ENCODE measurements at places on chromosomes 12 and 14.
A peak's percentile ranks its signal among the peaks of the same experiment; 100 is the strongest.

GRCh38 chr12:25357595-25357994 lies 106.9 kb upstream of the KRAS start:
- DNase-seq, result no peak

DNA sequence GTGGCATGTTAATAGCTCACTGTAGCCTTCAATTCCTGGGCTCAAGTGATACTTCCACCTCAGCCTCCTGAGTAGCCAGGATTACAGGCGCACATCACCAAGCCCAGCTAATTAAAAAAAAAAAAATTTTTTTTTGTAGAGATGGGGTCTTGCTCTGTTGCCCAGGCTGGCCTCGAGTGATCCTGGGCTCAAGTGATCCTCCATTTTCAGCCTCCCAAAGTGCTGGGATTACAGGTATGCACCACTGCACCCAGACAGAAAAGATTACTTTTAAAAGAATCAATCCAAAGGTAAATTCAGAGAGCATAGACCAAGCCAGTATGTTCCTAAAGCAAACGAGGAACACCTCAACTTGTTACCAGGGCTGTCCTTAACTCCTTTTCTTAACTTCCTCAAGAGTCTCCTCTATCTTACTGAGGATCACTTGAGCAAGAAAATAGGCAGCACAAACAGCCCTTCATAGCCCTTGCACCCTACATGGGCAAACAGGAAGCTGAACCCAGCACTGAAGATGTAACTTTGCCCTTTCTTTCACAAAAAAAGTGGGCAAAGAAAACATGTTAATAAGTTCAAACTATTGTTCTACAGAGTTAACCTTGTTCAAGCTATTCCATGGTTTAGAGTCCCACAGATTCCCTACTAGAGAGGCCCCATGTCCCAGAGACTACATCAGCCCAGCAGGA lies 11.3 kb downstream of the CS start:
- no peak for DNase-seq

DNA sequence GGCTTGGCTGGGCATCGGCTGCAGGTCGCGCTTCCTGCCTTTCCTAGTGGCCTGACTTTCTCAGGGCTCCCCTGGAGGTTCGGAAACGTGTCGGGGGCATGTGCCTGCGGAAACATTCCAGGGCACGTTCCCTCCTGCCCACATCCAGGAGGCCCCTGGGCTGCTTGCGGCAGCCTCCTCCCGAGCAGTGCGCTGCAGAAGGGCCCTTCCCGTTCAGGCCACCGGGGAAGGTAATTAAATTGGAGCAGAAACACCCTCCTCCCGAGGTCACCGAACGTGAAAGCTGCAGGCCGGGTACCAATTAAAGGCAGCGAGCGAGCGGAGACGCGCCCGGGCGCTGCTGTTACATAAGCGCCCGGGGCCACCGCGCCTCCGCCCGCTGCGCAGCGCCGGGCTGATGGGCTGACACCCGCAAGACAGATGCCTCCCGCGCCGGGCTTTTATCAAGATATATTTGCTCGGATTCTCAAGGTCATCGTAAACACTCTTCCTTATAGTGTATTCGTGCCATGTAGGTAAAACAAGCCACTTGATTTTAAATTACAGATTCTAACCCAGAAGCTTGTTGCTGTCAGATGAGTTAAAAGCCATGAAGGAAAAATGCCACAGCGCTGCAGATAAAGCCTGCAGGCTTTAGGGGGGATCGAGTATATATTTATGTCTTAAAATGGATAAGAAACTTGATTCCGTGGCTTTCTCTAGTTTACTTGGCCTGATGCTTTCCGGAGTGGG lies 31.4 kb downstream of the SSPN start:
- no peak for DNase-seq

DNA sequence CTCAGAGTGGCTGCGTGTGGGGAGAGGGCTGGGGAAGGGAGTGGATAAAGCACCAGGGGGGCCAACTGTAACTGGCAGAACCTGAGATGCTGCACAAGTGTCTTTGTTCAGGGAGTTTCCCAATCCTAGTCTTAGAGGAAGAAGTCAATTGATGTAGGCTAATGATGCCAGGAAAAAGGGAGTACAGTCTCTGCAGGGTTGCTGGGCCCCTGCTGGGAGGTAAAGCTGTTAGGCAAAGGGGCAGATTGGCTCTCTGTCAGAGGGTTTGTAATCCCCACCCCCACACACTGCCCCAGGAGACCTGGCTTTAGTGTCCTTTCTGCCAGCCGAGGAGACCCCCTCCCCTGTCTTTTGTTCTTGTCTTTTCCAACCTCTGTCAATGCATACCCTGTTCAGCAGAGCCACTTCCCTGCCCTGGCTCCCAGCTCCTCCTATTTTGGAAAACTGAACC lies 178.4 kb downstream of the KCNA5 start:
- DNase-seq, result no peak

- no peak for DNase-seq
These were observed 49.2 kb upstream of the EIF5 start for GRCh38 chr14:103284574-103285467.

DNA sequence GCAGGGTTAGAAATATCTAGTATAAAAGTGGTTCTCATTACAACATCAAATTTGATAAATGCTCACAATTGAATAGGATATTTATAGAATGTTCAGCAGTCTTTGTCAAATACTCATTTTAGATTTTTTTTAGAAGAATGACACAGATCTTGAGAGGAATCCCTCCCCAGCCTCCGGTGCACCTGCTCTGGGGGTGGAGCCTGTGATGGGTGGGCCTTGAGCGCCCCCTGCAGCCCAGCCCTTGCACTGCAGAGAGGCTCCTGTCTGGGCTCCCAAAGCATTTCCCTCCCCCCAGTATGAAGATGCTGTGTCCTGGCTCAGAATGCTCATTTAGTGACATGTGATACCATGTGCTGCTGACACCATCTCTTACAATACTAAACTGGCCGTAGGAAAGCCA lies 792.3 kb downstream of the TMEM121 start:
- no peak for DNase-seq

DNA sequence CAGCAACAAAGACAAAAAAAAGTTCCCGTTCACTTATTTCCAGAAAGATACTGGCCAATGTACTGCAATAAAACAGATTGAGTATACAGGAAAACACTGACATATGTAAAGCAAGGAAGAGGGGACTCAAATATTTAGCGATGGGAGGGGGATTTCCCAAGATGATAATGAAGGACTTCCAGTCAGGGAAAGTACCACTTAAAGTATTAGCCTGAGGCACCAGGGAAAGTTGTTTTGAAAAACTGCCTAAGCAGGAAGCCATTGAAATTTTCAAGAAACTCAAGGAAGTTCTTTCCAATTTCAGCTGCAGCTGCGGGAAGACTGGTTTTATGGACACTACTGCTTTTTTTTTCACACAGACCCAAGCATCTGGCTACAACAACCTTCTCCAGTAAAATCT lies 1007.4 kb upstream of the NOVA1 start:
- DNase-seq, result no peak

- no peak for DNase-seq
These were observed 10.2 kb upstream of the PGF start for GRCh38 chr14:74965486-74966153.

GRCh38 chr12:96751626-96752025 lies 155.4 kb upstream of the NEDD1 start:
- DNase-seq, result no peak

- no peak for DNase-seq
These were observed 154.1 kb upstream of the ARID2 start for GRCh38 chr12:45575417-45575816.

GRCh38 chr12:42695490-42695995 lies 106.0 kb upstream of the PRICKLE1 start:
- DNase-seq, result no peak

DNA sequence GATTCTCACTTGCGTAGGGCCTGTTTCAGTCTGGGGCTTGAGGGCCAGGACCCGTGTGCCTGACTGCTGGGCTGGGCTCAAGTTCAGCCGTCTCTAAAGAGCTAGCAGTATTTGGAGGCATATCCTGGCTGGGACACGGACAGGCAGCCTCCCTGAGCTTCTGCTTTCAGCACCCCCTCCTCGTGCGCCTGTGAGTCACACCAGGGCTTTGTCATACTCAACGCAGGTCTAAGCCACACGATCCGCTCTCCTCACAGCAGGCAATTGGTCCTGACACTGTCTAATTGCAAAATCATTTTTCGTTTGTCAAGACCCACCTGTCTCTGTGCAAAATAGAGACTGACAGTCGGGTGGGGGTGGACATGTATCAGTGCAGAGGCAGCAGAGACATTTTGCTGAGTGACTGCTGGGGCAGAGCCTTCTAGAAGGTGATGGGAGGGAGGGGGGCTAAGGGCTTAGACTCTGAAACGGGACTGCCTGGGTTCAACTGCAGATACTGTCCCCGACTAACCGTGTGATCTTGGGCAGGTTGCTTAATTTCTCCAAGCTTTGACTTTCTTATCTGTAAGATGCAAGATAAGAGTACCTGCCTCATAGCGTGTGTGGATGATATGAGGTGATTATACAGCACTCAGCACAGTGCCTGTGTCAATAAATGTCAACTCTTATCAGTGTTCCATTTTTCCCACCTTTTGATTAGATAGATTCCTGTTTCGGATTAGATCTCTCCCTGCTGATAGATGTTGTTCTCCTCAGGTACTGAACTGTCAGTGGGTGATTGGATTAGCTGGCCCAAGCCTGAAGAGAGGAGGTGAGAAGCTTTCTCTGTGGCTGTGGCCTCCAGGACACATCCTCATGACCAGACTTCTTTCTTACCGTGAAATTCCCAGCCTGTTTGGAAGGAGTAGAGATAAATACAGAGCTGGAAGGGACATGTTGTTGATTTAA lies 53.1 kb downstream of the KCNA1 start:
- DNase-seq, result no peak

DNA sequence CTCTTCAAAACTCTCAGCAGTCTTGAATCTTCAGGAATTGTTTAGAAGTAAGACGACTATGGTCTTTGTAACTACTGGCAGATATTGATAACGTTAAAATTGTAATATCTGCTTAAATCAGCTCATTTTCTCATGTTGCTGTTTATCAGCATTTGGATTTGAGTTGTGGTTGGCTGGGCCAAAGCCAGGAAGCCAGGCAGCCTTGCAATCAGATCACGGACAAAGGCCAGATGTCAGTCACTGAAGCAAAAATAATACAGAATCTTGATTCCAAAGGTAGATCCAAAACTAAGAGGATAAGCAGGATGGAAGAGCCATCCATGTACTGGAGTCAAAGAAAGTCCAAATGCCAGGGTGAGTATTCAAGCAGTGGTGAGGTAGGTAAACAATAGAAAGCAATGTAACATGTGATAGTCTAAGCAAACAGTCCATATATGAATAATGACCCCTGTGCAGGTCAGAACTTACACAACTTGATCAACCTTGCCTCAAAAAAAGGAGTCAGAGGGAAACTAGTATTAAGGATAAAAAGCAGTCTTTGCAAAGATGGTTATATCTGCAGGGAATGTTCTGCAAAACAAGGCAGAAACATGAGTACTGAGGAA lies 95.8 kb upstream of the RAP1B start:
- no peak for DNase-seq

- DNase-seq, result no peak
These were observed 780 bp downstream of the TBC1D15 start for GRCh38 chr12:71840231-71840847.

- DNase-seq, result no peak
These were observed 2.3 kb downstream of the TTC9 start for GRCh38 chr14:70643967-70644366.

- no peak for DNase-seq
These were observed 591.2 kb downstream of the VRK1 start for GRCh38 chr14:97388408-97388807.

DNA sequence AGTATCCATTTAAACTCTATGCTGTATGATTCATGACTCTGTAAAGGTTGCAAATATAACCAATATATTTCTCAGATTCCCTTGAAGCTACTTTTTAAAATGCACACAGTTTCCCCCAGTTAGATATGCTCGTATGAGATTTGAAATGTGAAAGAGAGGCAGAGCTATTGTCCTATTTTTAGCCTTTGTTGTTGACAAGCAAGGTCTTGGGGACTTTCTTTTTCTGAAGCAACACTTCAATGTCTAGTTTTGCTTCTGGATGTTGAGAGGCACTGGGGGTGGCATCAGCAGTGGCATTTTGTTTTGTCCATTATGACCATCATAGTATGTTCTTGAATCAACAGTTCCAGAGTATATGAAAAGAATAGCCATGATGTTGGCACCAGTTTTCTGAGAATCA lies 63.4 kb downstream of the ASCL1 start:
- no peak for DNase-seq

- no peak for DNase-seq
These were observed 827.0 kb downstream of the AACS start for GRCh38 chr12:125892276-125892675.

- DNase-seq, result peak; percentile 34
These were observed 51.3 kb downstream of the IFNG-AS1 start for GRCh38 chr12:68040450-68041075.

DNA sequence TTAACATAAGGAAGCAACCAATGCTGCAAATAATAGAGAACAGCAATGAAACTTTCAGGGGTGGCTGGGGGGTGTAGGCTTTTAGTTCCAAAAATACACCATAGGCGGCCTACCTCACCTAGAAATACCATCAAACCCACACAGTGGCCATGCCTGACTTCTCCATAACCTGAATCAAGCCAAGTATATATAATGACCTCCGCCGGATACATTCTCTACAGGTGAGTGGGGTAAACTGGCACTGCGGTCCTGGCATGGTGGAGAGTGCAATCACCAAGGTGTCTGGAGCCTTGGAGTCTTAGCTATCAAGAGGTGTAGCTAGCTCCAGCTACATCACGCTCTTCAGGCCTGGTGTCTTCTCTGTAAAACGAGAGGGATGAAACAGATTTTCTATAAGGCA lies 1.2 kb downstream of the ZBTB25 start:
- no peak for DNase-seq

GRCh38 chr12:49885118-49885517 lies 18.6 kb downstream of the FAIM2 start:
- no peak for DNase-seq

DNA sequence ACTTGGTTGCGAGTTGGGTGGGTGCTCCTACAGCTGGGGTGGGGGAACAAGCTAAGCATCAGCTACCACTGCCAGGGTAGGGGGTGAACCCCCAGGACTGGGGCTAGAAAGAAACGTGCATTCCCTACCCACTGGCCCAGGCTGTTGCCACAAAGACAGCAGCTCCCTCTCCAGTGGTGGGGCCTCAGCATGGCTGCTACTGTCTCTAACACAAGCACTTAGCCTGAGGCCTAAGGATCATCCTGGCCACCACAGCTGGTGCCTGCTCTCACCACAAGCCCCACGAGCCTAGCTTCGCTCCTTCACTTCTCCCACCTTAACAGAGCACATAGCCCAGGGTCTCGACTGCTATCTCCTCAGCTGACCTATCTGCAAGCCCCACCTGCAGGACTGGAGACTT lies 18.9 kb downstream of the SLC25A21 start:
- no peak for DNase-seq

DNA sequence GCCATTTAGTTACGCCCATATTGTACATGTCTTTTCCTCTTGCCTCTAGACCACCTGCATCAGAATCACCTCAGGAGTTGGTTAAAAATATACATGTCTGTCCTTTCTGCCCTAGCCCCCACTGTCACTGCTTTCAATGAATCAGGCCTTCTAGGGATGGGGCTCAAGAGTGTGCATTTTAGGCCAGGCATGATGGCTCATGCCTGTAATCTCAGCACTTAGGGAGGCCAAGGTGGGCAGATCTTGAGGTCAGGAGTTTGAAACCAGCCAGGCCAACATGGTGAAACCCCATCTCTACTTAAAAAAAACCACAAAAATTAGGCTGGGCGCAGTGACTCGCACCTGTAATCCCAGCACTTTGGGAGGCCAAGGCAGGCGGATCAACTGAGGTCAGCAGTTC lies 13.6 kb upstream of the TMED10 start:
- no peak for DNase-seq

GRCh38 chr14:67413806-67414769 lies 2.1 kb upstream of the PLEK2 start:
- no peak for DNase-seq
